ENCODE measurements at places on chromosomes 2 and 18.

GRCh38 chr2:172726172-172726735 is 9.4 kb upstream of the RAPGEF4 start:
- DNase-seq: no peak

DNA sequence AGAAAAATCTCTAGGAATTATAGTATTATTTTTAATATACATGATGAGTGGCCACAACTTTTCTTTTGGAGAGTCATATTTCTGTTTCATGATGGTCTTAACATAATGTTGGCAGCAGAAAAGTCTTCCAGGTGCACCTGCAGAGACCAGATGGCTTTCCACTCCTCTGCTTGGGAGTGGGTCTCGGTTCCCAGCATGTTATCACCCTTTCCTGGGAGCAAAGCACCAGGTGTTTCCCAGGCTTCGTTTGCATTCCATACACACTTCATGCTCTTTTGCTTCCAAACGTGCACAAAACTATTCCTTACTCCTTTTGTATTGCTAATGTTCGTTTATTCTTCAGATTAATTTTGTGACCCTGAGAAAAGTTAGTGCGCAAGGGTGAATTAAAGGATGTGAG is 305.2 kb downstream of the CDH2 start:
- DNase-seq: no peak

- DNase-seq: no peak
Observed at GRCh38 chr2:163465440-163465839, 270.4 kb downstream of the FIGN start.

DNA sequence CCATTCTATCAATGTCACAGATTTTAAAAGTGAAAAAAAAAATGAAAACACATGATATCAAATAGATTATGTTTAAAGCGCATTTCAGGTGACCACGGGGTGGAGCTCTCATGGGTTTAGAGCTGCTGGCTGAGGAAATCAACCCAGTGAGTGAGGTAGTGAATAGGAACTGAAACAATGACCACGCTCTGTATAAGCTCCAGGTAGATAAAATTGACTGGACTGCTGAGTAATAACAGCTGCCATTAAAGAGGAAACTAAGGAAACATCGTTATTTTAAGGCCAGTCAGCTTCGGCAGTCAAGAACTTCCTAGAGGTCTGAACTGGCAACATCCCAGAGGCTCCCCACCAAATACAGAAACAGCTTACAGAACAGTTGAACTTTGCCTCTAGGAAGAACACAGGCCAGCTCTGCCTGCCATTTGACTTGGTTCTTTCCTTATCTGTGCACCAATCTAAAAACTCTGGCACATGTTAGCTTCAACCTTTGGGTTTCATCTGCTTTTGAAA is 185.9 kb downstream of the PDE1A start:
- DNase-seq: peak; percentile 5

GRCh38 chr18:49017813-49018553 is 67.2 kb upstream of the SMAD7 start:
- DNase-seq: no peak

- DNase-seq: no peak
Observed at GRCh38 chr18:76130845-76131244, 364.2 kb downstream of the ZNF516 start.

- DNase-seq: peak; percentile 59
Observed at GRCh38 chr2:112706170-112706664, 14.6 kb upstream of the NT5DC4 start.

GRCh38 chr2:231709636-231709980 is 1.3 kb downstream of the PTMA start:
- DNase-seq: peak; percentile 29

DNA sequence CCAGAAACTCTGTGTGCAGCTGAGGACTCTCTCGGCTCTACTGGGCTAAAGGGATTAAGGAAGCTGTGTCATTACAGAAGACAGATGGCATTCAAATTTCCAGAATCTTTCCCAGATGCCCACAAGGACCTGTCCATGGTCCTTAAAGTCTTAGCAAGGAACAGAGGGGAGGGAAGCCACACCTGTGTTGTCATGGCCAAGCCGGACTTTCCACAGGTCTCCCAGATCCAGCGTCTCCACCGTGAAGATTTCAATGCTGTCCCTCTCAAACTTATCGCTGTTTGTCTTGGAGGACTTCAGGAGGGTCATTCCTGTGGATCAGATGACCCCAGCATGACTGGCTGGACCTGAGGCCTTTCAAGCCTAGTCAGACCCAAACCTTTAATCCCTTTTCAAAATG is 114.5 kb downstream of the LOXHD1 start:
- DNase-seq: no peak

GRCh38 chr2:178632729-178633128 is 152.5 kb downstream of the PLEKHA3 start:
- DNase-seq: no peak

DNA sequence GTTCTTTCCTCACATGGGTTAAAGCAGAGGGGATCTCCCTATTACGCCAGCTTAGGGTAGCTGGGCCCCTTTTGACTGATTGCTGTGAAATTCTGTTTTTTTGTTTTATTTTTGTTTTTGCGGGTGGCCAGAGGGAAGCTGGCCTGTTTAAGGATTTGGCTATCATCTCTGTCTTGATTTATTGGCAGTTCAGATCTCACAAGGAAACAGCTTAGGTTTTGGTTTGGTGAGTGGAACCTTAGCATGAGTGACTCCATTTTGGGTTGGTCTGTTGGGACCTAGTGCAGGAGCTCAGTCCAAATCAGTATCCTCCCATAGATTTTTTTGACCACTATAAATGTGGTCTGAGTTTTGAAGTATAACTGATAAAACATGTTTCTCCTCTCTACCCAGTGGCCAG is 25.6 kb upstream of the NTSR2 start:
- no peak for DNase-seq

GRCh38 chr2:8628179-8628865 is 53.5 kb upstream of the ID2 start:
- no peak for DNase-seq

DNA sequence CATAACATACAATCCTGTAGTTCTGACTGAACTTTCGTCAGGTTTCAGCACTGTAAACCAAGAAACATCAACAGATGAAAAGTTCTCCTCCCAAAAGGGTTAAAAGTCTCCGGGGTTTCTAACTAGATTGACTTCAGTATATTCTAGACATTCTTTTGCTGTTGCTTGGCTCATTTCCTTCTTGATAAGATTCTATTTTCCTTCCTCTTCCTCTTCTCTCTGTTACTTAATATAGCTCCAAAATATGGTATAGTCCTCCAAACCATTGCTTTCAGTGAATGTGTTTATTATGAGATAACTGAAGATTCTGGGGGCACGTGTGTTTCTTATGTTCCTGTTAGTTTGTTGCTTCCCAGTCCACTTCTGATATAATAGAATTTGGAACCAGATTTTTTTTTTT is 46.4 kb upstream of the MAP4K3 start:
- DNase-seq: no peak

DNA sequence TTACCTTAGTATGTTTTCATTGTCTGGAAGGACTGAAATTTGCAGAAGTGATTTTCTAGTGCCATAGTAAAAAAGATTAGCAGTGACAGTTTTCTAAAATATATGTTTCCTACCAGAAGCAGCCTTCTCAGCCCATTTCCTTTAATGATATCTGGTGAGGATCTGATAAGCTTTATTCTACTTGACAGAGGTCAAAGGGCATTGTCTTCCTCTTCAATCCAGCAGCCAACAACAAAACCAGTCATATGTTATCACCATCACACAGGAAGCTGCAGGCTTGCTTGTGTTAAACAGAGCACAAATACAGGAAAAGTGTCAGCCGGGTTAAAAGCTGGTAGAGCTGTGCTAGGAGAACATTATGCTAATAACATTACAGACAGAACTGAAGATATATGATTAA is 35.6 kb upstream of the ZSWIM2 start:
- no peak for DNase-seq

GRCh38 chr2:95387358-95387757 is 15.2 kb upstream of the FAHD2A start:
- DNase-seq: no peak

- DNase-seq: no peak
Observed at GRCh38 chr18:59202258-59202820, 17.6 kb upstream of the GRP start.

- DNase-seq: peak; percentile 11
Observed at GRCh38 chr2:231321556-231322334, 73.8 kb upstream of the B3GNT7 start.

- DNase-seq: no peak
Observed at GRCh38 chr2:32711908-32712501, 84.2 kb downstream of the TTC27 start.

- no peak for DNase-seq
Observed at GRCh38 chr2:167293172-167293781, 405.0 kb downstream of the XIRP2 start.

- DNase-seq: no peak
Observed at GRCh38 chr2:156784020-156784701, 348.0 kb downstream of the GPD2 start.

DNA sequence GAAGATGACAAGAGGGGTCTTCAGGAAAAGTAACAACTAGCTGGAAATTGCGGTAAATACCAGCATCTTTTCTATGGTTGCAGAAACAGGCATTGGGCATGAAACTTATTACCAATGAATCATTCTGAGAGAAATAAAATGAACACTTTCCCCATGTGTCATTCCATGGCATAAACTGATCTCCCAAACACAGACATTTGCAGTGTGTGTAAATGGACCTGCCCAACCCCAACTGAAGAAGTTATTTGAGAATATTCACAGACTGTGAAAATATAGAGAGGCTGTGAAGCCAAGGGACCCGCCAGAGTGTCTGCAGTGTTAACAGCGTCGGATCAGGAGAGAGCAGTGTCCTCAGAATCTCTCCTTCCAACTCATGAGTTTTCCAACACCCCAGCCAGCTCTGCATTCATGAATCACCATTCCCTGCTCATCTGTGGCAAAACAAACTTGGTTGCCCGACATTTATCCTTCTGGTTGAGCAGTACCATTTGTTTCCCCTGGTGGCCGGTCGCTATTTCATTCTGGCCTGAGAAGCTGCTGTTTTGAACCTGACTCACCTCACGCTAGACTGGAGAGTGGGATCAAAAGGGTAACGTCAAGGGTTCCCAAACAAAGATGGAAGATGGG is 238.4 kb downstream of the PID1 start:
- DNase-seq: no peak

- DNase-seq: no peak
Observed at GRCh38 chr2:142316049-142316448, 185.2 kb upstream of the LRP1B start.

GRCh38 chr2:82013641-82014040 is 1709.1 kb upstream of the LRRTM1 start:
- no peak for DNase-seq

DNA sequence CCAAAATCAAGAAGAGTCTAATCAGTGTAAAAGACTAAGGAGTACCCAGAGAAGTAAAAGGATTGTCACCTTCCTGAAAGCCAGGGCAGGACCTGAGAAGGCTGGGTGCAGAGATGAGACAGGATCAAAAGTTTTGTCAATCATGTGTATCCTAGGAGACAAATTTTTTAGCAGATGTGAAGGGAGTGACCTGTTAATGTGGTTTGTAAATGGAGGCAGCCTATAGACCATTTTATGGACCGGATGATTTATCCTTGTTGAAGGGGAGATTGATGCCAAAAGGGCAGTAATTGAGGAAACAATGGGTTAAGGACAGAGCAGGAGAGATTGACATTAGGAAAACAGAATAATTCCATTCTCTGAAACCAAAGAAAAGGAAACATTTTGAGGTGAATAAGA is 813 bp downstream of the NDC80 start:
- DNase-seq: no peak

DNA sequence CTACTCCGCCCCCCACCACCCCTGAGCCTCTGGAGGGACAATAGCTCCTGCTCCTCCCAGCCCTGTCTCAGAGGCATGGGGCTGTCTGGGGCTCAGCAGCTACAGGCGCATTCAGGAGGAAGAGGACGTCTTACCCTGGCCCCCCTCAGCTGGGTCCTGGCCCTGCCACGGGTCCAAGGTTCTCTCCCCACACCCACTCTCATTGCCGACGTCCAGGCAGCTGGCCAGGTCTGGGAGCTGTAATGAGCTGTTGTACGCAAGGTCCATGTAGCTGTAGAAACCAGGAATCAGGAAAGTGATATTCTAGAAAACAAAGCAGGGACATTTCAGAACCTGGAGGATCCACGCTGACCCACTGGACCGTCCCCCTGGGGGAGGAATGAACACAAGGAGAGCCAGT is 13.5 kb downstream of the PASK start:
- DNase-seq: no peak

GRCh38 chr2:100073110-100073509 is 69.3 kb downstream of the AFF3 start:
- DNase-seq: no peak

DNA sequence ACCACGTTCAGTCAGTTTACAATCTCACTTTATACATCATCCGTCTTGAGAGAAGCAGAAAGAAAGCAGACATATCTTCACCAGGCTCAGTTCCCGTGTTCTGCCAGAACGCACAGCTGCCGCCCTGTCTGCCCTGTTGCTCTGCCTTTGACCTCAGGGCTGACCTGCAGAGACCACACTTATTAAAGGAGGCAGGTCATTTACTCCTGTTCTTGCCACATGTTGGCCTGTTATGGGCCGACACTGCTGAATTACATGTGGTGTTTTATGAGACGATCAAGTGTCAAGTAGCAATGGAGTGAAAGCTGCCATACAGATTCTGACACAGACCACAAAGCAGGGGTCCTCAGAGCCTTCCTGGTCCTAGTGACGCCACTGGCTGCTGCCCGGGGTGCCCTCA is 232.2 kb downstream of the TTC32 start:
- DNase-seq: no peak

GRCh38 chr2:44746856-44747615 is 194.5 kb upstream of the SIX3 start:
- no peak for DNase-seq

- peak; percentile 53 for DNase-seq
Observed at GRCh38 chr18:623761-624620, 27.2 kb downstream of the CLUL1 start.

GRCh38 chr2:215828528-215829184 is 184.7 kb downstream of the MREG start:
- peak; percentile 8 for DNase-seq

- DNase-seq: no peak
Observed at GRCh38 chr2:241964133-241964532, 94.6 kb downstream of the RTP5 start.

DNA sequence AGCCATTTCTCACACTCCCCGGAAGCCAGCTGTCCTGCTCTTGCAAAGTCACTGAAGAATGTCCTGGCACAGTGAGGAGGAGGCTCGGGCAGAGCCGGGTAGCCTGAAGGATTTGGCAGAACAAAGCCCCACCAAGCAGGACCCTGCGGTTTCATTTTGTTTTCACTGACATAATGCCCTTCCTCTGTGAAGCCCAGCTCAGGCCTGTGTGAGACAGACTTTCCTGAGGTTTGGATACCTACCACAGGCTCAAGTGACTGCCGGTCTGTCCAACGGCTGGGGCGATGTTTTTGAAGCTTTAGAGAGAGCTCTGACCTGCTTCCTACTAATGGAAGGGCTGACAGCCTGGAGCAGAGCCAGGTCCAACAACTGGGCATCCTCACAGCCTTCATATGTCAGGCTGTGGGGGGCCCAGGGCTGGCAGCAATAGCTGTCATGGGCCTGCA is 99.8 kb upstream of the FZD7 start:
- no peak for DNase-seq
